ENCODE measurements at places on chromosomes 16 and 17.
A peak's percentile ranks its signal among the peaks of the same experiment; 100 is the strongest.

GRCh38 chr17:78299049-78299448 is 60.8 kb downstream of the SOCS3 start:
- no peak for DNase-seq

DNA sequence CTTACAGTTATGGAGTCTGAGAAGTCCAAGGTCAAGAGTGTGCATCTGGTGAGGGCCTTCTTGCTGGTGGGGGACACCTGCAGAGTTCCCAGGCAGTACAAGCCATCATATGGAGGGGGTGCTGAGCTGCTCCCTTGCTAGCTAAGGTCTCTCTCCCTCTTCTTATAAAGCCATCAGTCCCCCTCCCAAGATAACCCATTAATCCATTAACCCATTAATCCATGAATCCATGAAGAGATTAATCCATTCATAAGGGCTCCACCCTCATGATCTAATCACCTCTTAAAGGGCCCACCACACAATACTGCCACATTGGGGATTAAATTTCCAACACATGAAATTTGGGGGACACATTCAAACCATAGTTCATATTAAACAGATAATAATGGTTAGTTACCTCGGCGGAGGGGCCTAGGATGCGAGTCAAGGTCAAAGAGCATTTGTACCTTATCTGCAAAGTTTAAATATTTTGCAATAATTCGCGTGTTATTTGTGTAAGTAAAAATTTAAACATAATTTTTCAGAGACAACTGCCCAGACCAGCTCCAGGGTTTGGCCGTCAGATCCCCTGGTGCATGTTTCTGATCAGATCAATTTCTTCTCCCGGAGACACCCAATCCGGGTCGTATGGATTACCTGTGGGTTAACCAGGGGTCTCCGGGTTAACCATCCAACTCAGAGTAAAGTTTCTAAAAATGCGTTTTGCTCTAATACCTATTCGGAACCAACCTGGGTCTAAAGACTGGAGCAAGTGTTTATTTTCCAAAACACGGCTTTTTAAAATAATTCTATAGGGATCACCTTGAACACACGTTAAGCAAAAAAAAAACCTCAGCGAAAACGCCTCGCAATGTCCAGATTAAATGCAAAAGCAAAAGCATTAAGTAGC is 740 bp upstream of the POLR3E start:
- DNase-seq: peak; percentile 11

DNA sequence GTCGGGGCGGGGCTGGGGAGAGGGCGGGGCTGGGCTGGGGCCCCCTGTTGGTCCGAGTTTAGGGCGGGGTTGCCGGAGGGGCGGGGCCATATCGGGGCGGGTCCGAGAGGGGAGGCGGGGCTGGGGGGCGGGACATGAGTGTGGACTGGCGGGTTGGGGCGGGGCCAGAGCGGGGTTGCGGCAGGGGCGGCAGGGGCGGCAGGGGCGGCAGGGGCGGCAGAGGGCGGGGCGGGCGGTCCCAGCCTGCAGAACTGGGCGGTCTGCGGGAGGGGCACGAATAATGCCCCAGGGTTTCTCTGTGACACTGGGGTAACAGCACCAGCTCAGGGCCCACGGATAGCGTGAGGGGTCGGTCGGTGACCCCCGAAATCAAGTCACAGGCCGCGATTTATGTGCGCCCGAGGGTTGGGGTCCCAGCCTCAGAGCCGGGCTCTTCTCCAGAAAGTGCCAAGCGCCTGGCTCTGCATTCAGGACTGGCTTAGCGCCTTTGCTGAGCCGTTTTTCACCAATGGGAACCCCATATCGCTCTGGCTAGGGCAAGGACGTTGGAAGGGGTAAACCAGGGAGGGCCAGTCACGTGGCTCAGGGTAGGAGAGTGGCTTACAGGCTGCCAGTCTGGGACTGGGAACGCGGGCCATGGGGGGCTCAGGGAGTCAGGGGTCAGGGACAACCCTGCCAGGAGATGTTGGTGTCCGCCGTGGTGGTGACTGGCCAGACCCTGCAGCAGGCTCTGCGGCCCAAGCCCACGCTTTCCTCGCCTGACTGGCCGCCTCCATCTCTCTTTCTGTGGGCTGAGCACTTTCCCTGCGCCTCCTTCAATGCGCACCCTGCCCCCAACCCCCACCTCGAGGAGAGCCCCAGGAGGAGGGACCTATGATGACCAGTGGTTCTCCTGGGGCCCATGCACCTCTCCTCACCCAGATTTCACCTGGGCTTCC is 1.2 kb upstream of the METTL26 start:
- peak; percentile 51 for DNase-seq

DNA sequence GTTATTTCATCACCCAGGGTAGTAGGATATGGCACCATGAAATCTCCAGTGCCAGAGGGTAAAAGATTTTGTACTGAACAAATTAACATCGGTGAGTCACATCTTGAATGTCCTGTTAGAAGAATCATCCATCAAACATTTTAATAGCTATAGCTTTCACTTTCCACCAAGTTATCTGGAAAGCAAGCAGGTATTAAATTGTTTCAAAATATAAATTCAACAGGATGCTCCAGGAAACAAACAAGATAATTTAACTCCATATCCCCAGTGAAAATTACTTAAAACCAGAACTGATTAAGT is 2.4 kb downstream of the VEZF1 start:
- DNase-seq: no peak

- no peak for DNase-seq
These were observed 31.2 kb downstream of the GNA13 start for GRCh38 chr17:65025297-65025696.

- no peak for DNase-seq
These were observed 2.4 kb downstream of the CCR7 start for GRCh38 chr17:40562838-40563219.

GRCh38 chr16:73068541-73069401 is 20.8 kb upstream of the ZFHX3 start:
- no peak for DNase-seq

DNA sequence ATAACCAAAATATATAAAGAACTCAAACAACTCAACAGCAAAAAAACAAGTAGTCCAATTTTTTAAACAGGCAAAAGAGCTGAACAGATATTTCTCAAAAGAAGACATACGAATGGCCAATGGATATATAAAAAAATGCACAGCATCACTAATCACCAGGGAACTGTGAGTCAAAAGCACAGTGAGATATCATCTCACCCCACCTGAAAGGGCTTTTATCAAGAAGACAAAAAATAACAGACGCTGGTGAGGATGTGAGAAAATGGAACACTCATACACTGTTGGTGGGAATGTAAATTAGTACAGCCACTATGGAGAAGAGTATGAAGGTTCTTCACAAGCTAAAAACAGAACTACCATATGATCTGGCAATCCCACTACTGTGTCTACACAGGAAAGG is 7.4 kb downstream of the XYLT1 start:
- DNase-seq: no peak

- DNase-seq: no peak
These were observed 3.8 kb upstream of the TMC7 start for GRCh38 chr16:18979936-18980335.

- no peak for DNase-seq
These were observed 55.4 kb downstream of the COPRS start for GRCh38 chr17:31803494-31804213.

GRCh38 chr17:32261936-32262510 is 3.6 kb upstream of the RHBDL3 start:
- DNase-seq: no peak

DNA sequence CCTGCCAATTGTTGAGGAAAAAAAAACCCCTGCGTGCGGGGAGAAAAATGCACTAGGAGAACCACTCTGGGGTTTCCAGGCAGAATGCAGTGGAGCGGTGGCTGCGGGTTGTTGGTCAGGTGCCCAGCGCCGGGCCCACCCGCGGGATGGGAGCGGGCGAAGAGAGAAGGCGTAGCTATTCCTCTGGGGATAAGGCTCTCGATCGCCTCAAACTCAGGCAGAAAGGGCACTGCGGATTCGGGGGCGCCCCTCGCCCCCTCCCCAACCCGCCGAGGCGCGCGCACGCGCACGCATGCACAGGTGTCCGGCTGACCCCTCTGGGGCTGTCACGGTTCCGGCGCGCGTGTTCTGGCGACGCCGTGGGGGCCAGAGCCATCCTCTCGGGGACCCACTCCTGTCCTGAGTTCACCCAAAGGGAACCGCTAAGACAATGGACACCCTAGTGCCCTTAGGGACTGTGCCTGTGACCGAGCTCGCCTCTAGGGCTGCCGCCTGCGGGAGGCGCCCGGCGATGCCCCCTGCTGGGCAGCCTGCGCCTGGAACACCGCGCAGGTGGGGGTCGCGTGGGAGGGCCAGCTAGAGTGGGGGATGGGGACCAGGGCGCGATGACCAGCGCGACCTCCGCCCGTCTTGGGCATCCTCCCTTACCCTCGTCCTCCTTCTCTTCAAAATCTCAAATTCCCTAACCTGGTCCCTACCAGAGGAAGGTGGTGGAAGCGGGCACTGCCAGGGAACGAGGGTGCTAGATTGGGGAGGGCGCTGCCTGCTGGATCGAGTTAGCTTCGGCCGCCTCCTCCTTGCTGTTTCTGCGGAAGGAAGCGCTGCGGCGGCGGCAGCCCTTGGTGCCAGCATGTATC is 14.4 kb upstream of the CBX8 start:
- no peak for DNase-seq

GRCh38 chr17:78376161-78376560 is 2.3 kb upstream of the PGS1 start:
- DNase-seq: no peak

DNA sequence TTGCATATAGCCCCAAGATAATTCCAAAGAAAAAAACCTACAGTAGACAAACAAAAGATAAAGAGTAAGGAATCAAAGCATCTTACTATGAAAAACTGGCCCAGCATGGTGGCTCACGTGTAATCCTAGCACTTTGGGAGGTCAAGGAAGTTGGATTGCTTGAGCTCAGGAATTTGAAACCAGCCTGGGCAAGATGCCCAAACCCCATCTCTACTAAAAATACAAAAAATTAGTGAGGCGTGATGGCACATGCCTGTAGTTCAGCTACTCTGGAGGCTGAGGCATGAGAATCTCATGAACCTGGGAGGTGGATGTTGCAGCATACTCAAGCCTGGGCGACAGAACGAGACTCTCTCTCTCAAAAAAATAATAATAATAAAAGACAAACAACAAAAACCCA is 764.7 kb upstream of the KIF2B start:
- DNase-seq: no peak

DNA sequence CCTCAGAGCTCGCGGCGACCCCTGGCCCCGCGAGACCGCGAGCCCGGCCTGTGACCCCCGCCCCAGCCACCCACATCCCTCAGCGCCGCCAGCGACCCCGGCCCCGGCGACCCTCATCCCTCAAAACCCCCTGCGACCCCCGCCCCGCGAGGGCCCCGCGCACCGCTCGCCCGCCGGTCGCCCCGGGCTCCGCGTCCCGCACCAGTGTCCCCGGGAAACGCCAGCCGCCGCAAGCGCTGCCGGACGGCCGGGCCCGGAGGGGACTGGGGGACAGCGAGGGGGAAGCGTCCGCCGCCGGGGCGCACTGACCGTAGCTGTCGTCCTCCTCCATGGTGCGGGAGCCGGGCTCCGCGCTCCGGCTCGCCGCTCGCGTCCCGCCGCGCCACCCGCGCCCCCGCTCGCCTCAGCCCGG is at the start of gene CYTH1:
TSS of gene CYTH1 (minus strand) at position 381 of the 412 bp plus-strand sequence. CDS start at position 331, 50 bp downstream.
- DNase-seq: no peak

DNA sequence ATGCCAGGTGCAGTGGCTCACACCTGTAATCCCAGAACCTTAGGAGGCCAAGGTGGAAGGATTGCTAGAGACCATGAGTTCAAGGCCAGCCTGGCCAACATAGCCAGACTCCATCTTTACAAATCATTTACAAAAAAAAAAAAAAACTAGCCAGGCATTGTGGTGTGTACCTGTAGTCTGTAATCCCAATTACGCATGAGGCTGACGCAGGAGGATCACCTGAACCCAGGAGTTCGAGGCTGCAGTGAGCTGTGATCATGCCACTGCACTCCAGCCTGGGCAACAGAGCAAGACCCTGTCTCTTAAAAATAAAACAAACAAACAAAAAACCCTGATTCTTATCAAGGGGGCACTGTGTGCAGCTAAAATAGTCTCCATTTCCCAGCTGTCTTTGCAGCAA is 16.8 kb upstream of the HAP1 start:
- no peak for DNase-seq

- DNase-seq: no peak
These were observed 120.6 kb downstream of the TANC2 start for GRCh38 chr17:63086483-63087185.

DNA sequence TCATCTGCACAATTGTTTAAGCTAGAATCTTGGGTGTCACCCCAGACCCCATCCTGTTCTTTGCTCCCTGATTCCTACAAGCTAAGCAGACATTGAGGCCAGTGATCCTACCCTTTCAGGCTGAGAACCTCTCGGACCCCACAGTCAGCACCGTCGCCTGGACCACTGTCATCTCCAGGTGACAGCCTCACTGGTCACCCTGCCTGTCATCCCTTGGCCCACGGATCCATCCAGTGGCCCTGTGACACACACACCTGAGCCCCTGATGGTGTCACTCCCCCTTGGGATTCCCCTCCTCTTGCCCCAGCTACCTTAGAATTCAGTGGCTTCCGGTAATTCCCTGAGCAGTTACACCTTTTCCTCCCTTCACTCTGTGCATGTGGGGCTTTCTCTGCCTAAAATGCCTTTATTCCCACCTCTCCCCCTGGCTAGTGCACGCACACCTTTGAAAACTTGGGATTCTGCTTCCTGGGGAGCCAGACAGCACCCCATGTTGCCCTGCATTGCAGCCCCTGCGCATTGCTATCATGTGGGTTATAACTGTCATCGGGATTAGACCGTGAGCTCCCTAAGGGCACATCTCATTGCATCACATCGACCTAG is 3.0 kb downstream of the C16orf86 start:
- DNase-seq: no peak

DNA sequence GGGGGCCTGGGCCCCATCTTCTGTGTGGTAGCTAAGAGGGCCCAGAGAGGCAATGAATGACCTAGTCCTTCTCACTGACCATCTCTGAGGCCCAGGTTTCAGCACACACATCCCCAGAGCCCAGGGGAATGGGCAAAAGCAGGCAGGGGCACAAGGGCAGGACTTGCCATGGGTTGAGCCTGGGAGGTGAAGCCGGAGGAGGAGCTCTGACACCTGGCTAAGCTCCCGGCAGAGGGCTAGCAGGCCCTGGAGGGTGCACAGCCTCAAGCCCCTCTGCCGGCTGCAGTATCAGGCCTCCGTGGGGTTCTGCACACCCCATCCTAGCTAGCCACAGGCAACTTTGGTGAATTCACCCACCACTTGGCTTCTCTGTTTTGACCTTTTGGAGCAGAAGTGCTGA is 5.3 kb downstream of the SRCIN1 start:
- no peak for DNase-seq
